ENCODE measurements at places on chromosomes 7 and 10. TPM values are rescaled to one million over a fixed set of nuclear protein-coding genes. Genes with fewer than 3 reads are reported as not detected.

- no peaks in the 10 kb centered on the region for H3K4me1 ChIP-seq
- no peak for DNase-seq
- H3K27ac ChIP-seq: no peak overlapping the region
- H3K4me3 ChIP-seq: no peak overlapping the region
- H3K27me3 ChIP-seq: peaks cover 6% of the 10 kb centered on the region
Measured at GRCh38 chr7:26560526-26561256, 269.0 kb downstream of the SNX10 start.

Gene CHST15
- total RNA-seq: 0.36 TPM

Gene HTRA1
- not detected for total RNA-seq

Gene DNAH11
- total RNA-seq: 2.3 TPM

Gene LLCFC1
- total RNA-seq: not detected

Data from activated CD8-positive, alpha-beta T cell treated with anti-CD3 and anti-CD28 coated beads for 36 hours (primary cell).